ENCODE measurements at places on chromosomes 16 and 17.

DNA sequence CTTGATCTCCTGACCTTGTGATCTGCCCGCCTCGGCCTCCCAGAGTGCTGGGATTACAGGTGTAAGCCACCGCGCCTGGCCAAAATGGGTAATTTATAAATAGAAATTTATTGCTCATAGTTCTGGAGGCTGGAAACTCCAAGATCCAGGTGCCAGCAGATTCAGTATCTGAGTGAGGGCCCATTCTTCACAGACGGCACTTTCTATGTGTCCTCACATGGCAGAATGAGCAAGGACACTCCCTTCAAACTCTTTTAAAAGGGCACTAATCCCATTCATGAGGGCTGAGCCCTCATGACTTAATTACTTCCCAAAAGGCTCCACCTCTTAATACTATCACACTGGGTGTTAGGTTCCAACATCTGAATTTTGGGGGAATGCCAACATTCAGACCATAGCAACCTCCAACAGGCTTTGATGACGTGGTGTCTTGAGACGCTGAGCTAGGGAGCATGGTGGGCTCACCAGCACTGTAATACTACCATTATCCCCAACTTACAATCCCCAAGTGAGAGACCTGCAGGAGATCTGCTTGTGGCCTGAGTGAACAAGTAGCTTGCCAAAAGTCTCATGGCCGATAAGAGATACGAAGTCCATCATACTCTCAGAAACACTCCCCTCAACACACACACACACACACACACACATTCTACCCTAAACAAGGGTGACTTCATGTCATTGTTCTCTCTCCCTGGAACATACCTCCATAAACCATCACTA is 8.5 kb downstream of the CMTM4 start:
- peak; percentile 6 for DNase-seq

GRCh38 chr17:43146649-43147048 is 21.5 kb upstream of the BRCA1 start:
- no peak for DNase-seq

DNA sequence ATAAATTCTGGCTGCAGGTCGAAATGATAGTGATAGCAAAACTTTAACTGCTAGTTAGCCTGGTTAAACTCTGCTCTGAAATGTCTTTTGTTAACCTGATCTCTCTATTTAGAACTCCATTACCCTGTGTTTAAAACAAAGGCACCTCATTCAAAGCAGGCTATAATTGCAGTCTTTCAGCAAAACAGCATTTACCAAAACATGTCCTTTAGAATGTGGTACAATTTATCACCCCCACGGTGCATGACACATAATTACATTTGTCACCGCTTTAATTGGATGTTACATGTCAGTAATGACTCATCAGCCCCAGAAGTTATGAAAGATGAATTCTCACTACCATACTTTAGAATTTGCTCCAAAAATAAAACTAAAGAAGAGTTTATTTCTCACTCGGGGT is 295.4 kb downstream of the TOX3 start:
- DNase-seq = no peak

- no peak for DNase-seq
These were observed 225.7 kb downstream of the C16orf78 start for GRCh38 chr16:49599281-49599680.

- DNase-seq = no peak
These were observed 295.3 kb downstream of the MAP2K4 start for GRCh38 chr17:12316021-12316420.

DNA sequence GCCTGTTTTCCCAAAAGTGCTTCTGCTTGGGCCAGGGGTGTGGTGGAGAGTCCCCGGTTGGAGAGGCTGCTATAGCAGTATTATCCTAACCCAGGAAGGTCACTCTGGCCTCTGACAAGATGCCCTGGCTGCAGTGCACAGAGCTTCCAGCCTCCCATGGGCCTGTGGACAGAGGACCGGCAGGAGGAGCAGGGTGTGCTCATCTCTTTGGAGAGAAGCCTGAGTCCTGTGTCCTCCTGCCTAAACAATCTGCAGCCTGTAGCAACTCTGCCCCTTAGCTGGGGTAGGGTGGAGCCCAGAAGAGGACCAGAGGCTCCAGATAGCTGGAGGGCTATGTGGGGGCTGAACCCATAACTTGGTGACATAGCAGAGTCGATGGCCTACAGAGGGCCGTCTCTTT is 78.0 kb downstream of the MPRIP start:
- no peak for DNase-seq

DNA sequence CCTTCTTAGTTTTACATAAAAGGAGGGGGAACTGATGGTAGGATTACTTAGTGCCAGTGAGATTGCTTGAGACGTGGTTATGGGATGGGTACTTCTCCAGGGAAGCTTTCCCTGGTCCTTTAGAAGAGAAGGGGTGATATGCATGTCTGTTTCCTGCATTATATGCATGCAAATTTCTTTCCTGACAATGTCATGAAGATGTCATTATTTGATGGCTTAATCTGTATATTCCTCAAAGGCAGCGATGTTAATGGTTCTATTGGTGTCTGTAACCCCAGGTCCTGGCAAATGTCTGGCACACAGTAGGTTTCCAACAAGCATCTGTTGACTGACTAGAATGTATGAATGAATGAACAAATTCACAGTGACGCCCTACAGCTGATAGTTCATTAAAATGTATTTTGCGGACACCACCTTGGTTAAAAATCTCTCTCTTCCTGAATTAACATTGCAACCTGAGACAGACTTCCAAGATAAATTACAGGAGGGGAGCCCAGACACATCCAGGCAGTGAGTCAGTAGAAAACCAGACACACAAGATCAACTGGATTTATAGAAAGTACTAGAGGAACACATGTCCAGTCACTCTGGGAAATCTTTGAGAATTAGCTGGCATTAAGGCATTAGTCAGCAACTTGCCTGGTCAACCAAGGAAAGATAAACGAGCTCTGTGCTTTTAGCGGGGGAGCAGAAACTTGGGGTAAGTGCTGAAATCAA is 293.4 kb downstream of the XYLT1 start:
- DNase-seq = peak; percentile 30

GRCh38 chr16:25222959-25223358 is 6.2 kb downstream of the AQP8 start:
- DNase-seq = no peak

DNA sequence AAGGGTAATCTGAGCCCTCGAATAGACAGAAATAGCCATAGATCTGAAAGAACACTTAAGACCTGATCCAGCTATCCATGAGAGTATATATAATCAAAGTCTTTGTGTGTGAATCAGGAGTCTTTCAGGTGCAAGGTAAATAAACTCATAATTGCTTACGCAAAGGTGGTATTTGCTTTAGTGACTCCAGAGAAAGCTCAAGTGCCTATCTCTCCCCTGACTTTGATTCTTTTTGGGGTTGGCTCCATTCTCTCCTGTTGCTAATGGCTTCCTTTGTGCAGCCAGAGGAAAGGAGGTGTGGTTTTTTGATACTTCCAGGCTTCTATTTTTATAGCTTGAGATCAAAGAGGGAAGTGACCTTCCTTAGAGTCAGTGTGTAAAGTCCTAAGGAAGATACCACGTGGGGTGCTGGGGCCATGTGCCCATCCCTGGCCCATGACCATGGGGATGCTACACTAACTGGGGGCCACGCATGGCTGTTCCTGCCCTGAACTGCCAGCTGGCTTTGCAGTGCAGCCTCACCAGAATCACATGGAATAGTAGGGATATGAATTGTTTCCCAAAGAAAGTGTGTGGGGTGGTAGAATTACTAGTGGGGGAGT is 45.8 kb downstream of the TENT4B start:
- no peak for DNase-seq

GRCh38 chr17:65638221-65638975 is 77.0 kb upstream of the AXIN2 start:
- DNase-seq = peak; percentile 94

DNA sequence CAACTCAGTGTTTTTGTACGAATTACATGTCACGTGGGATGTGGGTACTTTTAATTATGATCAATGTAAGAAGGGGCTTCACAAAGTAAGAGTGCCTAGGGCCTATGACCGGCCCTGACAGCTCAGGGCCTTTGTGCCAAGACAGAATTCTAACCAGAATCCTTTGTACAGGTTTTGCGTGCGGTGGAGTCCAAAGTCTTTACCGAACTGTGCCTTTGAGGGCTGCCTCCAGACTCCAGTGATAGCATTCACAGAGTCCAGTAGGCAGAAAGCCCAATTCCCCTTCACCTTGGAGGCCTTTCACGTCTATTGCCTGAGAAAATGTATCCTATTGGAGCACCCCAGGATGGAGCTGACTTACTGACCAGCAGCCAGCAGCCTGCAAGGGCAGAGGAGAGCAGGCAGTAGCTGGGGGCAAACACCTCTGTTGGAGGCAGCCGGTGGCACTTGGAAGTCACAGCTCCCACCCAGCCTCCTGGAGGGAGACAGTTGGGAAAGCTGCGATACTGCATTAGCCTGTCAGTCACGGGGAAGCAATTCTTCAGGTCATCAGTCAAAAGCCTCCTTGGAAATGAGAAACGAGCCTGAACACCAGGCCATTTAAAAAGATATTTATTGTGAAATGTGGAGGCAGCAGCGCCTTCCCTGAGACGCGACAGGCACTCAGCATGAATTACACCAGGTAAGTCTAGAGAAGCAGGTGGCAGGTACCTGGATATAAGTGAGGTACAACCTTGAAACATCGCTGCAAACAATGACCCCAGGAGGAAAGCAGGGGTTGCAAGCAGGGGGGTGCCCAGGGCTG is 98.1 kb upstream of the CDYL2 start:
- DNase-seq = no peak

DNA sequence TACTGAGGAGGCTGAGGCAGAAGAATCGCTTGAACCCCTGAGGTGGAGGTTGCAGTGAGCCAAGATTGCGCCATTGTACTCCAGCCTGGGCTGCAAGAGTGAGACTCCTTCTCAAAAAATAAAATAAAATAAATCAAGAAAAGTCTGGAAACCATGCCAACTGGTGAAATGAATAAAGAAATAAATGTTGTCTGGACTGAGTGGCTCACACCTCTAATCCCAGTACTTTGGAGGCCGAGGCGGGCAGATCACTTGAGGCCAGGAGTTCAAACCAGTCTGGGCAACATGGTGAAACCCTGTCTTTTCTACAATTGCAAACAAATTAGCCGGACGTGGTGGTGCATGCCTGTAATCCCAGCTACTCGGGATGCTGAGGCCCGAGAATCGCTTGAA is 744 bp upstream of the LRRC37A3 start:
- DNase-seq = no peak

DNA sequence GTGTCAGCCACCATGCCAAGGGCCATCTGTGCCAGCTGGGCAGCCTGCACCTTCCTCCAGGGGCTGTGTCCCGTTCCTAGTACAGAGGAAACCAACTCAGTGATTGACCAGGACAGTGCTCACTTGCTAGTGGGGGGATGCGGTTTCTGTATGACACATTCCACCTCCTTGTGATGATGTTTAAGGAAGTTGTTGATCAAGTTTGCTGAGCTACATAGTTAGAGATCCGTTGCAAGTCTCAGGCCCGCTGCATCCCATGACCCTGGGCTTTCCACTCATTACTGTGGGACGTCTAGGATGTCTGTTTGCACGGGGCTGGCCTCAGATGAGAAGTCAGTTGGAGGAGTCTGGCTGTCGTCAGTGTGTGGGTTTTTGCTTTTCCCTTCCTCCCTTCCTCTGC is 33.6 kb downstream of the RNF213 start:
- DNase-seq = no peak

Data from NCI-H2171 treated with DMSO at 0.1 percent for 48 hours (cell line).